ENCODE measurements at places on chromosomes 7 and 10.
A peak's percentile ranks its signal among the peaks of the same experiment; 100 is the strongest.

GRCh38 chr7:80851896-80852476 is 66.9 kb downstream of the SEMA3C start:
- DNase-seq, result no peak

GRCh38 chr7:153638821-153639435 is 413.3 kb upstream of the DPP6 start:
- peak; percentile 75 for DNase-seq

DNA sequence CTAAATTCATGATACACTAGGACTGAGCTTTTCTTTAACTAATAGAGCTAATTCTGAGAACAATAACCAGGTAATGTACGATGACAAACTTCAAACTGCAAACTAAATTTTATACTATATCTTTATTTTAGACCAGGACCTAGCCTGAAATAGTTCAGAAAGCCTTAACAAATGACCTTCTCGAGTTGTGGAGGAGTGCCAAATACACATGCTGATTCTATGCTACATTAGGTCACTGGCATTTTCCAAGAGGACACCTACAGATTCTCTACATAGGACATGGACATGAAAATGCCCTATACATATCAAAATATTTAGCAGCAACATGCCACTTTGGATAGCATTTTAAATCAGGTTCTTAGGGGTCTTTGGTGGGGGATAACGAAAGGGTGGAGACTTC is 44.0 kb upstream of the LRRTM3 start:
- peak; percentile 11 for DNase-seq

DNA sequence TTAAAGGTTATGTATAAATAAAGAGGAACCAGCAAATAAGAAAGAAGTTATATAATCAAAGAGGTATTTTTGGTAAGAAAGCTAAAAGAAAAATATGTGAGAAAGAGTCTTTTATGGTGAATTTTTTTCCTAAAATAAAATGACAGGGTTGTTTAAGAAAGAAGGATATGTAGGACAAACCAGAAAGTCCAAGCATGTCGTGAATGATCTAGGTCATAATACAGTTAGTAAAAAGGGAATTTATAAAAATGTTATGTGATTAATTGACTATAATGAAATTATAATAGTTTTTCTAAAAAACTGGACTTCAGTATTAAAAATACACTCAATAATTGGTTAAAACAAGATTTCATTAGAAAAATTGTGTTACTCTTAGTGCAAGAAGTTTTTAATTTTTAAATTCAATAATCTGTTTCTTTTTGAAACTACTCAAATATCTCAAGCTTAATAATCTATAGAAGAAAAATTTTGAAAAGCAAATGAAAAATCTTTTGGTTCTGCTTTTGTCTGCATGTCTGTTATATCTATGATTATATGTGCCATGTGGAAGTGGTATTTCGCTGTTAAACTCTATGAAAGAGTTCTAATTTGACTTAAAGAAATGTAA is 23.3 kb downstream of the AVL9 start:
- no peak for DNase-seq

- no peak for DNase-seq
Measured at GRCh38 chr10:118708571-118708970, 46.2 kb downstream of the CACUL1 start.

- DNase-seq, result no peak
Measured at GRCh38 chr10:36534471-36535002, 590.9 kb upstream of the ANKRD30A start.
